T-cell (primary cell): ENCODE measurements at places on chromosomes 7 and 10.

- peak; percentile 86 for DNase-seq
Observed at GRCh38 chr7:103074519-103075336, at the start of the genes ARMC10 and FBXL13. ARMC10 (plus strand) TSS chr7:103075140; CDS start chr7:103075273, 133 bp downstream. FBXL13 (minus strand) TSS chr7:103074796.

DNA sequence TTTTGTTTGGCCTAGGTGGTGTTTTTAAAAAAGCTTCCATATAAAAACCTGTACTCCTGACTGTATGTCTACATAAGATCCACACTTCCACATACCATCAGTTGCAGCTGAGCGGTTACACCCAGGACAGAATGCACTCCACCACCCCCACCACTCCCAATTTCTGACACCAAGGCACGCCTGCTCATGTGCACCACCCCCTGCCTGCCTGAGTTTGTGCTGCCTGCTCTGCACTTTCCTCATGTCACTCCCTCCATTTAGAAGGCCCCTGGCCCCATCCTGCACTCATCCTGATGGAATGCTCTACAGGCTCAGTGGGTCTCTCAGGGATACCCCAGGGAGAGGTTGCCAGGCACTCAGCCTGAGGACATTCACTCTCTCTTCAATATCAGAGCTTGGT lies 6.5 kb downstream of the VPS41 start:
- DNase-seq, result no peak

DNA sequence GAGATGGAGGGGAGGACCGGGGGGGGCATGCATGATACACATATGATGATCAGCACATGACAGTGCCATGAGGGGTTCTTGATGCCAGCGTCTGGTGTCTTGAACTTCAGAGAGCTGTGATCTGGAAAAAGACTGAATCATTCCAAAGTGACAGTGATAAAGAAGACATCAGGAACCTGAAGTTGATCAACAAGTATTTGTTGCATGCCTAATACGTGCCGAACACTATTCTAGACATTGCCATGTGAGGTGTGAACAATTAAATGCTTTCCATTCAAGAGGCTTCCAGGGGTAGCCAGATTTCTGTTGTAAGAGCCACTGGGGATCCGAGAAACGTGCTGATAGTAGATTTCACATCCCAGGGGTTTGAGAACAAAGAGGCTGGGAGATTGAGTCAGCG lies 6.2 kb downstream of the MCM10 start:
- DNase-seq, result no peak

DNA sequence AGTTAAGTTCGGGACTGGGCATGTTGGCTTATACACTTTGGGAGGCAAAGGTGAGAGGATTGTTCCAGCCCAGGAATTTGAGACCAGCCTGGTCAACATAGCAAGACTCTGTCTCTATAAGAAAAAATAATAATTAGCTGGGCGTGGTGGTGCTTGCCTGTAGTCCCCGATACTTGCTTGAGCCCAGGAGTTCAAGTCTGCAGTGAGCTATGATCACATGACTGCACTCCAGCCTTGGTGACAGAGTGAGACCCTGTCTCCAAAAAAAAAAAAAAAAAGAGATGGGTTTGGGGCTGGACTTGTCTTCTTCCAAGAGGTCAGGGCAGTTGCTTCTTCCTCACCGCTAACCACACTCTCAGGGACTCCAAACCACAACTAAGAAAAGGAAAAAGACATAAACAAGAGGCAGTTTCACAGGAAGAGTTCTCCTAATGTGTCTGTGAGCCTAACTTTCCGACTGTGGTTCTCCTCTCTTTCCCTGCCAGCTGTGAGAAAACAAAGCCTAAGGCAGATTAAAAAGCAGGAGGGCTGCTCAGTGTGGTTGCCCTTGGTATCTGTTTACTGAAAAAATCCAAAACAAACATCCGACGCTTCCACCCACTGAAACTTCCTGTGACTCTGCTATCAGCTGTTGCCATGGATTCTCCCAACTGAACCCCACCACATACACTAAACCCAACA lies 2.4 kb upstream of the SERPINE1 start:
- no peak for DNase-seq

DNA sequence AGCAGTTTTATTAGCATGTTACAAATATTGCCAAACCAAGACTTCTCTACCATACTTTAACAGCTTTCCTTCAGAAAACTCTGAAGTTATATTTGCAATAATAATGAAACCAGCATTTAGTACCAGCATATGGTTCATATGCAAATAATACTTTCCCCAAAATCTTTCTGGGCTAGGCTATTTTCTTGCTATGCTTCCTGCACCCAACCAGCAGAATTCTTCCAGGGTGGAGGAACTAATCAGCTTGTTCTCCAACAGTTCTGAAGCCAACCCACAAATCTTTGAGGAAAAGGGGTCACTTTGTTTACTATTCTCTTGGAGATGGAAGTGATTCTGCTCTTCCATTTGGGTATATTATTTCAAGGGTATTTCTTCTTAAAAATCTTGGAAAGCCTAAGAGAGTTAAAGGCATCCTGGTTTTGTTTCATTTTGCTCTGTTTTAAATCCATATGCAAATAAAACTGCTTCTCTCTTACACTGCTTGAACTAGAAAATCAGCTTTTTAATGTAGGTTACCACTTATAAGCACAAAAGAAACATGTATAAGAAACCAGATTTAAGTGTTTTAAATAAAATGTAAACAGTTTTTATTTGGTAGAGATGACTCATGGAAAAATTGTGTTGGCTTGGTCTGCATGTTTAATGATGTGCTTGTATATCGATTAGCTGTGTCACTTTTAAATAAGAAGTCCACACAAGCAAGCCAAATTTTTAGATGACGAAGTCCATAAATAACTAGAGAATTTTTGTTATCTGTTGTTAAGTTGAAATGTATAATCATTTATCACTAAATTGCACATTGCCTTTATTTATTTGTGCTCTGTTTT lies 103.7 kb downstream of the HECTD2 start:
- DNase-seq, result no peak

DNA sequence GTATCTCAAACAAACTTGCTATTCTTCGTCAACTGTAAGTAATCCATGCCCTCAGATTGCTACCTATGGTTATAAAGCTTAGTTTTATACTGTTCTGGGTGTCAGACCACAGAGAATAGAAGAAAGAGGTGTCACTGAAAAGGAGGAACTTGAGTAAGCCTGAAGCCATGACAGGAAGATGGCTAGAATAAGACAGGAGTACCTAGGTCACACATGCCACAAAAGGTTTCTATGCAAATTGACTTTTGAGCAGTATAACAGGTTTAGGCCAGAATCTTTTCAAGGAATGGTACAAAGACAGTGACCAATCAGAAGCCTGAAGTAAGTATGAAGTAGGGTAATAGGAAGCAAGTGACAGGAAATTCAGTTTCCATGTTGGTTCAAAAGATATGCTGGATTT lies 23.5 kb downstream of the FBXW4 start:
- no peak for DNase-seq

DNA sequence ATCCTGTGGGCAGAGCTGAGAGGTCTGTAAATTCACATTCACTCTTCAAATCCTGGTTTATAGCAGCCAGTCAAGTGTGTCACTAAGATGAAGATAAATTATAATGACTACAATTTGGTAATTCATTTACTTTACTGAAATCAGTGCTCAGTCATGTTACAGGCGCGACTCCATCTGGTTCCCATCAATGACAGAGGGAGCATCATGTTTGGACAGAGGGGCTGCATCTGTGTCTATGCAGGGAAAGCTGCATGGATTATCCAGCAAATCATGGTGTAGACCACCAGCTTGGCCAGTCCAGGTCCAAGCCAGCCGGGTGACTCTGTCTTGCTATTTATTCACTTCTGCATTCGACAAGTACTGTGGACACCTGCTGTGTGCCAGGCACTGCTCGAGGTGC lies 214.1 kb upstream of the ZNF32 start:
- DNase-seq, result no peak

- DNase-seq, result no peak
Observed at GRCh38 chr10:27658788-27659187, 86.8 kb downstream of the MKX start.

DNA sequence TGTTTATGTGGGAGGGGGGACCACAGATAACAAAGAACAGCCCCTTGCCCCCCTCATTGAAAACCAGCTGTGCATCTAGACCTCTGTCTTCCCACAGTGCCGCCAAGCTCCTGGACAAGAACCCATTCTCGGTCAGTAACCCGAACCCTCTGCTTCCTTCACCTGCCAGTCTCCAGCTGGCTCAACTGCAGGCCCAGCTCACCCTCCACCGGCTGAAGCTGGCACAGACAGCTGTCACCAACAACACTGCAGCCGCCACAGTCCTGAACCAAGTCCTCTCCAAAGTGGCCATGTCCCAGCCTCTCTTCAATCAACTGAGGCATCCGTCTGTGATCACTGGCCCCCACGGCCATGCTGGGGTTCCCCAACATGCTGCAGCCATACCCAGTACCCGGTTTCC lies 91.0 kb upstream of the PDCD4 start:
- no peak for DNase-seq

DNA sequence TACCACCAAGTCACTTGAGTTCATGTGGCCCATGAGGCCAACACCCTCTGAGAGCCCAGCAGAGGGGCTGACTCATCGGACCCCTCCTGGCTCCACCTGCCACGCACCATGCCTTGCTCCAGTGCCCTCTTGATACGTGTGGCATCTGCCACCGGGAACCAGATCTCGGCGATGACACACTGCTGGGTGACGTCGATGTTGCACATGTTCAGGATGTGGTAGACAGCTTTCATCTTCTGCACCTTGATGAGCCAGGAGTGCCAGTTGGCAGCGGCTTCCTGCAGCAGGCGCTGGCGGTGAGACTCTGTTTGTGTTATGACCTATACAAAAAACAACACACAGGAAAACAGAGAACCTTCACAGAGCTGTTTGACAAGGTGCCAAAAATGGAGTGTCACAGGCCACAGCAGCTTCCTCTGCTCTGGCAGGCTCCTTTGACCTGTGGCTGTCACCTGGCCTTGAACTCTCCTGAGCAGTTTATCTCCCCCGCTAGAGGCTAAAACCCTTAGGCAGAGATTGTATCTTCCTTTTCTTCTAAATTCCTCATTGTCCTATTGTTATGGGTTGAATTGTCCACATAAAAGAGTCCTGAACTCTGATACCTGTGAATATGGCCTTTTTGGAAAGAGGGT lies 45.2 kb upstream of the TMEM213 start:
- DNase-seq, result peak; percentile 94

DNA sequence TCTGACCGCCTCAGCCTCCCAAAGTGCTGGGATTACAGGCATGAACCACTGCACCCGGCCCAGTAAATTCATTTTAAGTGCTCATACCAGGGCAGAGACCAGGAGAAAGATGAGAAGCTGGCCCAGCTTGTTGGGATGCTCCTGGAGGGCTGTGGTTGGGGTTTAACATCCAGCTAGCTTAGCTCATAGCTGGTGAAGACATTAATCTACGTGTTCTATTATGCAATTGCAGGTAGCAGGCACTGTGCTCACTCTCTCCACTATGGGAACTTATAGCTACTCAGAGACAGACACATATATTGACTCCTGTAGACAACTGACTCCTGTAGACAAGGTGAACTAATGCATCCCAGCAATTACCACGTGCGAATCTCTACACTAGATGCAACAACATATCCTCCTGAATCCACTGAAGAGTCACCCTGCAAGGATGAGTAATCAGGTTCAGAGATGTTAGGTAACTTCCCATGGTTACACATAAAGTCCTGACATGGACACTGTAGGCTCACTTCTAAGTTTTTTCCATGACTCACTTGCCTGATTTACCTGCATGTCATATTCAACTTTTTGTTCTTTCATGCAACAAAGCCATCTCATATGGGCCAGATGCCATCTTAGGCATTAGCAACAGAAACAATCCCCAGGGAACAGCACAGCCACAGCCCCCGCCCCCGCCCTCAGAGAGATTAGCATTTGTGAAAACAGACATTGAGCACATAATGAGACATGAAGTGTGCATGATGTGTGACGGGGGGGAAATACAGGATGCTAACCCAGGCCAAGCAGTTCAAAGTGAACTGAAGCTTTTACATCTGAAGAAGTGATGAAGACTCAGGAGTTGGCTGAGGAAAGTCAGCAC lies 37.2 kb downstream of the ERLIN1 start:
- DNase-seq, result no peak
